ENCODE measurements at places on chromosomes 5 and 9. TPM values are rescaled to one million over a fixed set of nuclear protein-coding genes. Genes with fewer than 3 reads are reported as not detected.
A peak's percentile ranks its signal among the peaks of the same experiment; 100 is the strongest.

DNA sequence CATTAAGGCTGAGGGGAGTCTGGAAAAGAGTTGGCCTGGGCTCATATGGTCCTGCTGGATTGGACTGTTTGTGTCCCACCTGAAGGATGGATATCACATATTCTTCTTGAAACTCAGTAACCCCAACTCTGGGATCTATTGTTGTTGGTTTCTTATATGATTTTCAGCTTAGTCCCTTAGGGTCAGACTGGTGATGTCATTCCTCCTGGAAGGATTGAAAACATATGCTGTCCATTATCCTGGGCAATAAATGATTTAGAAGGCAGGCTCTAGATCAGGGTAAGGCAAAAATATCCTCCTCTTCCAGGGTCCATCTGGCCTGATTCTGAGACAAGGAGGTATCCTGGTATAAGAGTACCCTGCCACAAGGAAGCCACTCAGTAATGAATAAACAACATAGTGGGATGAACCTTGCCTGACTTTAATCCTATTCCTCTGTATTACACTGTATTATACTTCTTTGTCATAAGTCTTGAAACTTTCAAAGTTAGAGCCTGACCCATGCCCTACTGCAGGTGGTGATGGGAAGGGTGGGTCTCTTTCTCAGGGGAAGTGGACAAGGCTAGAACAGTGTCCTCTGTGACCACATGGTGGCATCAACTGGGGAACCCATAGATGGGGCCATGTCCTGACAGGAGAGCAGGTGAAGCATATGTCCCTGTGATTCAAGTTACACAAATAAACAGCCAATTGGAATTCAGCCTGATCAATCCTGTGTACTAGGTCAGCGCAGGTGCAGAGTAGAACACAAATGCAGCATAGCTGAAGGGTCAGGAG is 454.4 kb upstream of the TRPC7 start:
- no peak overlapping the region for H3K27ac ChIP-seq
- no peaks in the 10 kb centered on the region for H3K27me3 ChIP-seq
- no peaks in the 10 kb centered on the region for H3K36me3 ChIP-seq
- no peak overlapping the region for H3K4me3 ChIP-seq
- DNase-seq: no peak

DNA sequence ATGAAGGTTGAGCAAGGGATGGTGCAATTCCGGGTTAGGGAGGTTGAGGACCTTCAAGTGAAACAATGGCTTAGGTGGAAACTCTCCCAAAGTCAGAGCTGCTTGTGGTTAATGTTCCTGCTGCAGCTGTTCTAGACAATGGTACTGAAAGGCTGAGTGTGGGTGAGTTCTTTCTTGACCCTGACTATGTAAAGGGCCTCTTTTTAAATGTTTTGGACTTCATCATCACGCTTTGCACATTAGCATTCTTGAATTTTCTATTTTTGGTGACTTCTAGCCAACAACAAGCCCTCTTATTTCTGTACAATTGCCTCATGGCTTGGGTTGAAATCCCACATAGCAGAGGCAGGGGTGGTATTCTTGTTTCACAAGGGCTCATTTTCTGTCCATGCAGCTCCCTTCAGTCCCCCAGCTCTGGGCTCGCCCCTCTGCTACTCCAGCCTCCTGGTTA is 136.3 kb upstream of the ANKRD55 start:
- H3K36me3 ChIP-seq: peaks cover 10% of the 10 kb centered on the region
- no peak overlapping the region for H3K27ac ChIP-seq
- H3K27me3 ChIP-seq: no peaks in the 10 kb centered on the region
- H3K4me3 ChIP-seq: no peak overlapping the region

DNA sequence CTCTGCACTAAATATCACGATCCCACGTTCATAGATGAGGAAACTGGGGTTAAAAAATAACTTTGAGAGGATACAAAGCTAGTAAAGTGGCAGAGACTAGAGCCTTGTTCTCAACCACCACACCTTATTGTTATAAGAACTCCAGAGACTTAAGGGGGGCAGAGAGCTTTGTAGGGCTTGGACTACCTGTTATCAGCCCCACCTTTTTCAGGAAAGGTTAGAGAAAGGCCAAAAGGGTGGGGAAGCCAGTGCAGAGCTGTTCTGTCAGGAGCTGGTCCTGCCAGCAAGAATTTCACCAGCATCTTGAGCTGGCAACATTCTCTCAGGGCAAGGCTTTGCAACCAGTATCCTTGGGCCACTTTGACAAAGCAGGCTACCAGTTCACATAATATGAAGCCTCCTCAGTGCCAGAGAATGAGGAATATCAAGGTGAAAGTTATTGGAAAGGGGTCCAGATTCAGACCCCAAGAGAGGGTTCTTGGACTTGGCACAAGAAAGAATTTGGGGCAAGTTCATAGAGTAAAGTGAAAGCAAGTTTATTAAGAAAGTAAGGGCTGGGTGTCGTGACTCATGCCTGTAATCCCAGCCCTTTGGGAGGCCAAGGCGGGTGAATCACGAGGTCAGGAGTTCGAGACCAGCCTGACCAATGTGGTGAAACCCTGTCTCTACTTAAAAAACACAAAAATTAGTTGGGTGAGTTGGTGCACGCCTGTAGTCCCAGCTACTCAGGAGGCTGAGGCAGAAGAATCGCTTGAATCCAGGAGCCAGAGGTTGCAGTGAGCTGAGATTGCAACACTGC is 66.2 kb upstream of the CLINT1 start:
- H3K36me3 ChIP-seq: no peaks in the 10 kb centered on the region
- H3K4me3 ChIP-seq: no peak overlapping the region
- no peak for DNase-seq
- no peak overlapping the region for H3K27ac ChIP-seq
- peaks cover 3% of the 10 kb centered on the region for H3K27me3 ChIP-seq

- no peaks in the 10 kb centered on the region for H3K27me3 ChIP-seq
- no peak for DNase-seq
- peaks cover 23% of the 10 kb centered on the region for H3K4me1 ChIP-seq
- no peak overlapping the region for H3K4me3 ChIP-seq
- no peak overlapping the region for H3K27ac ChIP-seq
- no peaks in the 10 kb centered on the region for H3K36me3 ChIP-seq
Measured at GRCh38 chr5:177103523-177104253, 17.0 kb downstream of the FGFR4 start.

The PCDHGB5 gene
- 9.7 TPM for total RNA-seq

GRCh38 chr5:55308254-55308836 is 556 bp downstream of the MTREX start:
- no peak overlapping the region for H3K27ac ChIP-seq
- peaks cover 12% of the 10 kb centered on the region for H3K36me3 ChIP-seq
- peaks cover 13% of the 10 kb centered on the region for H3K4me1 ChIP-seq
- no peaks in the 10 kb centered on the region for H3K27me3 ChIP-seq
- DNase-seq: no peak

DNA sequence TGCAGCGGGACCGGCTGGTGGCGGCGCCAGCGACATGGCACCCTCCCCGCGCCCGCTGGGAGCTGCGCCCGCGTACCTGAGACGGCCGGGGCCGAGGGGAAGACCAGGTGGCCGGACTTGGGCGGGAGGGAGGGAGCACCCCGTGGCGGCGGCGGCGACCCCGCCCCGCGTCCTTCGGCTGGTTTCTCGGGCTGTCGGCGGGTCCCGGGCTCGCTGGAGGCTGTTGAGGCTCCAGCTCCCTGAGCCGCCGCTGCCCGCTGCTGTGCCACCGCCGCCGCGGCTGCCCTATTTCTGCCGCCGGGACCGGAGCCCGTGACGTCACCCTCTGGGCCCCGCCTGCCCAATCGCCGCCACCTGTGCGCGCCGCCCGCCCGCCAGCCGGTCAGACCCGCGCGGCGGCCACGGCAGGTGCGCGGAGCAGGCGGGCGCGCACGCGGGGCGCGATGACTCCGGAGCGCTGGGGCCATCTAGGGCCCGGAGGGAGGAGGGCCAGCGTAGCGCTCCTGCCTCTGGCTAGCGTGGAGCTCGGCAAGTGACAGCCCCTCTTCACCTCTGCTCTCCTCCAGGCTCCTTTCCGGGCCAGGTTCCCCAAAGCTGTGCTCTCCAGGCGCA is at the start of gene FSTL4:
TSS of gene FSTL4 (minus strand) at position 293 of the 612 bp plus-strand sequence.
- H3K4me3 ChIP-seq: peak within 1 kb of the TSS; percentile 74
- peaks cover 15% of the 10 kb centered on the region for H3K4me1 ChIP-seq
- no peak within 1 kb of the TSS for H3K27ac ChIP-seq
- H3K27me3 ChIP-seq: peaks cover 66% of the 10 kb centered on the region

DNA sequence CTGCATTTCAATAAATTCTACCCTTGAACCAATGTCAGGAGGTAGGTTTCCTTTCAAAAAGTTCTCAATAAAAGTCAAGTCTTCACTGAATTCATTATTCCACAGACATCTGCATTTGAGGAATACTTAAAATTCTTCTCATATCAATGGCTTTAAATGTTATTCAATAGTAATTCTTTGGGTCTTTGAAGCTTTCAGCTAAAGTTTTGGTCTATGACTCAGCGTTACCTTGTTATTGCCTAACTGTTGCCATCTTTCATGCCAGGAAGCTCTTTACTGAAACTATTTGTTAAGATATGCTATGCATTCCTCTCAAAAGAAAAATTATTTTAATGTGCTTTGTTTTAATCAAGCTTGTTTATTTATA is 170.5 kb downstream of the NNT start:
- no peaks in the 10 kb centered on the region for H3K27me3 ChIP-seq
- H3K4me3 ChIP-seq: no peak overlapping the region
- peak overlapping the region; percentile 77 for H3K27ac ChIP-seq
- DNase-seq: no peak
- H3K36me3 ChIP-seq: no peaks in the 10 kb centered on the region
- peaks cover 34% of the 10 kb centered on the region for H3K4me1 ChIP-seq

DNA sequence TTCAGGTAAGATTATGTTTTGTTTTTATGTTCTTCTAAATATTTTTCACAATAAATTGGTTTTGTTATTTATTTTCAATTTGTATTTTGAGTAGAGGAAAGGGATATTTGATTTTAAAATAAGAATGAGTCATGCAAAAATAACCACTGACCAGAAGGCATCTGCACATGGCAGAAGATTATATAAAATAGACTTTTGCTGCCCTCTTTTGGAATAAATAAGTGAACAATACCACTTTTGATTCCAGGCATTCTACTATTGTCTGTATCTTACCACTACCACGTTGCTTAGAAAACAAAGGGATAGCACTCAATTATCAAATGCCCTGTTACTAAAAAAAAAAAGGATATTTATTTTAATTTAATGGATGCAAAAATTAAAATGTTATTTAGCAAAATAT is 227.3 kb upstream of the ITGA1 start:
- H3K27me3 ChIP-seq: no peaks in the 10 kb centered on the region
- DNase-seq: no peak
- H3K27ac ChIP-seq: no peak overlapping the region
- no peaks in the 10 kb centered on the region for H3K4me1 ChIP-seq
- no peak overlapping the region for H3K4me3 ChIP-seq
- no peaks in the 10 kb centered on the region for H3K36me3 ChIP-seq

DNA sequence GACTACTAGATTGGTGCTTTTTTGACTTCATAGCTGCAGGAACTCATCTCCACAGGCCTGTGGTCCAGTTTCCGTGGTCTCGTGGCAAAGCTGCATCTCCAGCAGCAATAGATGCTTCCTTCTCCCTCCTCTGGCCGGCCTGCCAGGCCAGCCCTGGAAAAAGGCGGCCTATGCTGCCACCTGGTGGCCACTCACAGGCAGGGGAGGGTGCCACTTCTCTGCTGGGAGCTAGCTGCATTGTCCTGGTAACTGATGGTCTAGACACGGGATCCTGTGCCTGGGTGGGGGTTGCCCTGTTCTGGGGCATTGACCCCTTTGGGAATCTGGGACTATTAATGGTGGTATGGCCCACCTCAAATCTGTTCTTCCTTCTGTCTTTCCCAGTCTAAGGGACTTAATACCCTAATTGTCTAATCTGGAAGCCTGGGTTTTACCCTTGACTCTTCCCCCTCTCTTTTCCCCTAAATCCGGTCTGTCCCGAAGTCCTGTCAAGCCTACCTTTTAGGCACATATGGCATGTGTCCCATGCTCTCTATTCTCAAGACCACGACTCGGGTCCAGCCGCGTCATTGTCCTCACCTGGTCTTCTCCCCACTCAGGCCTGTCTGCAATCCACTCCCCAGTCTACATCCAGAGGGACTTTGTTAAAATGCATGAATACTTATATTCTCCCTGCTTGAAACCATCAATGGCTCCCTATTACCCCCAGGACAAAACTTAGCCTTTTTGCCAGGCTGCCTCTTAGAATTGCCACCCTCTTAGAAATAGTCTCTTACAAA is 20.1 kb upstream of the PTGS1 start:
- H3K4me3 ChIP-seq: no peak overlapping the region
- no peak overlapping the region for H3K27ac ChIP-seq
- peak; percentile 90 for DNase-seq
- 0 out of 2 replicates have a peak, but pooled peaks cover 3% of the 10 kb centered on the region for H3K36me3 ChIP-seq
- peaks cover 20% of the 10 kb centered on the region for H3K4me1 ChIP-seq
- H3K27me3 ChIP-seq: peaks cover 34% of the 10 kb centered on the region

The CA9 gene
- 2.1 TPM for total RNA-seq

DNA sequence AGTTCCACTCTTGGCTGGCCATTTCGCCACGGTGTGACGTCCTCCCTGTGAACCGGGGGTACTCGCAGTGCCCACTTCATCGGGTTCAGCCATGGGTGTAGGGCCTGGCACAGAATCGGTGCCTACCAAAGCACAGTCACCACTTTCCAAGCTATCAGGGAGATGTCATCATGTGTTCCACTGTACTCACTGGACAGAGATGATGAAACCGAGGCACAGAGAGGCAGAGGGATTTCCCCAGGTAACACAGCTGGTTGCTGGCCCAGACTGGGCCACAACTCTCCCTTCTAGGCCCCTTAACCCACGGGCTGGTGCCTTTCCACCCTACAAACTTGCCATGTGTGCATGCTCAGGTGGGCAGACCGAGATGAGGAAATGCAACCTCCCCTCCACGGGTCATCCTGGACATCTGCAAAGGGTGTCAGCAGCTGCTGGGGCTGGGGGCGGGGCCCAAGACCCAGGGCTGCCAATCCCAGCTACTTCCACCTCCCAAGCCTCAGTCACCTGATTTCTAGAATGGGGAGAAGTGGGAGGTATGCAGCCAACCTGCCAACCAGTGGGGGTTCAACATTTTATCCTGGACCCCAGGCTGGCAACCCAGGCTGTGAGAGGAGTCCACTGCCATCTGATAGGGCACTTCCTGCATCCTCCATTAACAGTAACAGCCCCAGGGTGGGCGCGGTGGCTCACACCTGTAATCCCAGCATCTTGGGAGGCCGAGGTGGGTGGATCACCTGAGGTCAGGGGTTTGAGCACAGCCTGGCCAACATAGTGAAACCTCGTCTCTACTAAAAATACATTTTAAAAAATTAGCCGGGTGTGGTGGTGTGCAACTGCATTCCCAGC is 893 bp upstream of the SH2D3C start:
- H3K4me1 ChIP-seq: peaks cover 23% of the 10 kb centered on the region
- no peaks in the 10 kb centered on the region for H3K36me3 ChIP-seq
- no peak for DNase-seq

DNA sequence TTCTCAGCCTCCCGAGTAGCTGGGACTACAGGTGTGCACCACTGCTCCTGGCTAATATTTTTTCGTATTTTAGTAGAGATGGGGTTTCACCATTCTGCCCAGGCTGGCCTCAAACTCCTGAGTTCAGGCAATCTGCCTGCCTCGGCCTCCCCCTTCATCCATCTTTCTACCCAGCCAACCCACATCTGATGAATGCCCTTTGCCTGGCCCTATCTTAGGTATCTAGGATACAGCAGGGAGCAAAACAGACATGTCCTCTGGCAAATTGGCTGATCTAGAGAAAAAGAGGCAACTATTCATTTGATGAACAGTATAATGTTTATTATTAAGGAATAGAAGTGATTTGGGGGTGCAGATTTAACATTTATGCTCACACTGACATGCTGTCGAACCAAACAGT is 123.0 kb downstream of the TRIO start:
- H3K4me1 ChIP-seq: peaks cover 81% of the 10 kb centered on the region
- no peak overlapping the region for H3K4me3 ChIP-seq
- H3K36me3 ChIP-seq: no peaks in the 10 kb centered on the region
- no peak for DNase-seq
- H3K27ac ChIP-seq: no peak overlapping the region
- no peaks in the 10 kb centered on the region for H3K27me3 ChIP-seq

Data from WTC11 (cell line).